Cortex of kidney (tissue), 1 donor: ENCODE measurements at places on chromosomes 7 and 10.

DNA sequence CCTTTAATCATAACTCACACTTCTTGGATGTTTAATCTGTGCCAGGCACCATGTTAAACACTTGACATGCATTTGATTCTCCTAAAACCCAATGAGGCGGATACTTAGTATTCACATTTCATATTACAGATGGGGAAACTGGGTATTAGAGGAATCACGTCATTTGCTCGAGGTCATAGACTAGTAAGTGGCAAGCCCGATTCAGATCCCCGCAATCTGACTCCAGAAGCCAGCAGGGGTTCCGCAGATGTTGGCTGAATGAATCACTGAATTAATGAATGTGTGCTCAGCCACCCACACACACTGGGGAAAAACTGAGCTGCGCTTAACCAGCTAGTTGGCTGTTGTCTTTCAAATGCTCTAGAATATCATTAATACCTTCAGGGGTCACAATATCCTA, 22.5 kb upstream of the ENO4 start:
- no peak for DNase-seq

DNA sequence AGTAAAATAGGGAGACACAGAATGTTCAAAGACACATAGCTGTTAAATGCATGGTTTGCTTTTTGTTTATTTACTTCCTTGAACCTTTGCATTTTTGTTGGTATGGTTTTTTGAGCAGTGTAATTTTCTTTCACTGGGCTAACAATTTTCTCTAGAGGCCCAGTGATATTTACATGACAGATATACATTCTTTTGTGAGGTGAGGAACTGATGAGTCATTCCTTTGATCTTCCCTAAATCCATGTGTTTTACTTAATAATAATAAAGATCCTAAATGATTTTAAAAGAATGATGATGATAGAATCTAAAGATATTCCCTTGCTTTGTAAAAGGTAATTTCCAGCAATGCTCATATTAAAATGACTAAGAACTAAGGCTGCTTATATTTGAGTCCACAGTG, 188.5 kb upstream of the ANK3 start:
- DNase-seq: no peak

DNA sequence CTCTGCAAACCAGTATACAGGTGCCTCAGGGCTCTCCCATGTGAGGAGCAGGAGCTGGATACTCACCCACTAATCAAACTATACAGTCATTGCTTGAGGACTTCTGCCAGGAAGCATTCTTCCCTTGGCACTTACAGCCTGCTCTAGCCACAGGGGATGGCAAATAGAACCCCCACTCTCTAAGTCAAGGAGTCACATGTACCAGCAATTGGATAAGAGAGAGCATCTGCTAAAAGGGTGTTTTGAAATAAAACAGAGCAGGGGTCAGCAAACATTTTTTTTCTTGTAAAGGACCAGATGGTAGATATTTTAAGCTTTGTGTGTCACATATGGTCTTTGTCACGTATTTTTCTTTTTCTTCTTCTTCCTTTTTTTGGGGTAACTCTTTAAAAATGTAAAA, 865.2 kb upstream of the GHITM start:
- DNase-seq: no peak

- DNase-seq: no peak
Observed at GRCh38 chr7:13024121-13024674, 336.8 kb downstream of the ARL4A start.

GRCh38 chr10:74854610-74855009, 28.2 kb downstream of the KAT6B start:
- no peak for DNase-seq

GRCh38 chr7:33356336-33356735, 227.0 kb downstream of the BBS9 start:
- no peak for DNase-seq

DNA sequence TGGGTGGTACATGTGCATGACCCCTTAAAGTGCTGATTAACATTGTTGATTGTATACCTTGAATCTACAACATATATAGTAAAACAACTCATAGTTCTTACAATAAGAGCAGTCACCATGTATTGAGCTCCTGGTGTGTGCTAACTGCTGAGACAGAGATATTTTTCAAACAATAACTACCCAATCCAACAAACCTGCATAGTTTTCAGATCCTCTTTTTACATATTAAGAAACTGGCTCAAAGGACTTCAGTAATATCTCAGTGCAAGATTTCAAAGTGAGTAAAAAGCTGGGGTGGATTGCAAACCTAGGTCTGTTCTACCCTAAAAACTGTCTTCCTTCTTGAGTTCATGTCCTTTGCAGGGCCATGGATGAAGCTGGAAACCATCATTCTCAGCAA, 272.2 kb downstream of the SNX13 start:
- DNase-seq: no peak

DNA sequence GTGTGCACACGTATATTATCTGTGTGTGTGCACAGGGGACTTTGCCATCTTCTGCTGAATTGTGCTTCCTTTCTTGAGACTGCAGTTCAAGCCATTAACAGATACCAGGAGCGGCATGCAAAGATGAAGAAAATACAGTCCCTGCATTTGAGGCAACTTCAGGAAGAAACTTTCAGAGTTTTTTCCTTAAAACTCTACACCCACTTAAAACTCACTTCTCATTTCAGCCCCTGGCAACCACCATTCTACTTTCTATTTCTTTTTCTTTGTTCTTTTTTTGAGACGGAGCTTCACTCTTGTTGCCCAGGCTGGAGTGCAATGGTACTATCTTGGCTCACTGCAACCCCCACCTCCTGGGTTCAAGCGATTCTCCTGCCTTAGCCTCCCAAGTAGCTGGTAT, 448.9 kb upstream of the ZMIZ1 start:
- no peak for DNase-seq

GRCh38 chr10:2899246-2899951, 167.9 kb upstream of the PFKP start:
- DNase-seq: no peak

GRCh38 chr10:4151466-4151865, 366.5 kb upstream of the KLF6 start:
- no peak for DNase-seq

DNA sequence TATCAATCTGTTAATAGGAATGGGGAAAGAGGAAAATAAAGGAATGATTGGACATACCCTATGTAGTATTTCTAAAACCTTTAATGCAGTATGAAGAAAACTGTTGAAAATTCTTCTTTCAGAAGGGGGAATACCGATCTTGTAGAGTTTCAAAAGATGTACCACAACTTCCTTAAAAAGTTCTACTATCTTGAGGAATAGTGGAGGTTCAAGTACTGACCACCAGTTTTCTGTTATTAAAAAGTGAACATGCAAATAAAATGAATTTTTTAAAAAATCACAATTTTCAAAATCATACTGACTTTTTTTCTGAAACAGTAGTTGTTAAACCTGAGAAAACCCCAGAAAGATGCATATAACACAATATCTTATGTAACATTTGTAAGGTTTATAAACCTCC, 86.5 kb downstream of the HERC4 start:
- DNase-seq: no peak

- DNase-seq: no peak
Observed at GRCh38 chr10:62341419-62341818, 32.8 kb upstream of the ZNF365 start.

GRCh38 chr10:49200854-49201253, 12.7 kb upstream of the TMEM273 start:
- DNase-seq: no peak

DNA sequence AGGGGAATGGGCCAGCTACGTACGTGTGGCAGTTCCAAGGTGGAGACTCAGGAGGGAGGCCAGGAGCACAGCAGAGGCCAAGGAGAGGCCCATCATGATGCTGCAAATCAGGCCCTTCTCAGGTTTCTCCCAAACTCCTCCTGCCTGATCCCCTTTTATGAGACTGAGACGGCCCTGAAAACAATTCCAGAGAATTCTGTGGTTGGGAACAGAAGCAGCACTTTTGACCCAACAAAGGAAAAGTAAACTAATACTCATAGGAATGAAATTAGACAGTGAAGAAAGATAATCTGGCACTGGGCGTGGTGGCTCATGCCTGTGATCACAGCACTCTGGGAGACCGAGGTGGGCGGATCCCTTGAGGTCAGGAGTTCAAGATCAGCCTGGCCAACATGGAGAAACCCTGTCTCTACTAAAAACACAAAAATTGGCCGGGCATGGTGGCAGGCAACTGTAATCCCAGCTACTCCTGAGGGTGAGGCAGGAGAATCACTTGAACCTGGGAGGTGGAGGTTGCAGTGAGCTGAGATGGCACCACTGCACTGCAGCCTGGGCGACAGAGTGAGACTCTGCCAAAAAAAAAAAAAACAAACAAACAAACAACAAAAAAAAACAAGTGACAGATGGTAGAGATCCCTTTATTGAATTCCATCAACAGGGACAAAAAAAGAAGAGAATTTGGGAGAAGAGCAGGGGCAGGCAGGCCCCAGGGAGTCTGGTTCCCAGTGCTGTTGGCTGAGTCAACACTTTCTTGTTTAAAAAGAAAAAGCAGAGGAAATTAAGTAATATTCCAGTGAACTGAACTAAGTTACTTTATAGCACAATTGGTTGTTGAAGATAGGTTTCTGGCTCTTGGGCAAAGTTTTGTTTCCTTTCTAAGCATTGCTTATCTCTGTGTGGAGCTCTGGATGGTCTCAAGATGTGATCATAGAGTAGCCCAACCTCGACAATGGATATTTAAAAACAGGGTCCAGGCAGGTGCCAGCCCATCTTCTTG, at the start of gene CCL26:
Gene CCL26 (minus strand): TSS at position 131 of the 997 bp plus-strand sequence. CDS start 35 bp downstream, at position 96.
- DNase-seq: no peak

DNA sequence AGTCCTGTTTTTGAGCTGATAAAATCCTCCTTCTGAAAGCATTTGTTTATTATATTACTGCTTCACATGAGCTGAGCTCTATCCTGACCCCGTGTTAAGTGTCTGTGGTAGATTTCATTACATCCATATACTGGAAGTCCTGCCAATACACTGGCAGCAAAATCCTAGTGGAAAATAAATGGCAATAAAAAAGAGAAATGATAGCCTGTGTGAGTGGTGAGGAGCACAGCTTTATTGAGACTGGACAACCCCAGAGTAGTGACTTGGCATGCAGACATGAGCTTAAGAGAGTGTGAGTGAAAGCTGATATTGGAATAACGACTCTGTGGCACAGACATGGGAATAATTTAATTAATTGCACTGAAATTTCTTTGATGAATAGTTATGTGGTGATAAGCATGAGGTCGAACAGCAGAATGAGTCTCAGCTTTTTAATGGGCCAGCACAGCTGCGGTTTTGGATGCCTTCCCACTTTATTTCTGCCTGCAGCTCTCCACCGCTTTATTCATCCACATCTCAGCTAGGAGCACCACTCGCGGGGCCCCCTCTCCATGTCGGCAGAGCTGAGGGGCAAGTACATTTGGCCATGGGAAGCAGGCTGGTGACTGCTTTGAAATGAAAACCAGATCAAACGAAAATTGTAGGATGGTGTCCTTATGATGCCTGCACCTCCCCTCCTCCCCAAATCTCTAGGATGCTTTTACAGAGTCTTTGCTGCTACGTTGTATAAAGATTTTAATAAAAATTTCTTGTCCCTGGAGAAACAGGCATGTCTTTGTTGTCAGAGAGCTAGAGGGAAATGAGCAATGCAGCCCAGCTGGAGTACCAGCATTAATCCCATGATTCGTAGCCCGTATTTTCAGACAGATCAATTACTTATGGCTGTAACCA, 494.3 kb downstream of the AUTS2 start:
- no peak for DNase-seq
